ENCODE measurements at places on chromosomes 2 and 18. TPM values are rescaled to one million over a fixed set of nuclear protein-coding genes. Genes with fewer than 3 reads are reported as not detected.

The XRCC5 gene
- 188 TPM for total RNA-seq

The ALPP gene
- total RNA-seq = not detected

The MYO7B gene
- 1.0 TPM for total RNA-seq

The TPGS2 gene
- 28.2 TPM for total RNA-seq

The POTEC gene
- not detected for total RNA-seq

The CYS1 gene
- total RNA-seq = 4.7 TPM

All from skeletal muscle tissue (tissue), 5 donors.